NCI-H2029 (cell line): ENCODE measurements at places on chromosomes 5 and 9.
A peak's percentile ranks its signal among the peaks of the same experiment; 100 is the strongest.

GRCh38 chr5:112861638-112861985 is 525 bp downstream of the SRP19 start:
- no peak for DNase-seq

DNA sequence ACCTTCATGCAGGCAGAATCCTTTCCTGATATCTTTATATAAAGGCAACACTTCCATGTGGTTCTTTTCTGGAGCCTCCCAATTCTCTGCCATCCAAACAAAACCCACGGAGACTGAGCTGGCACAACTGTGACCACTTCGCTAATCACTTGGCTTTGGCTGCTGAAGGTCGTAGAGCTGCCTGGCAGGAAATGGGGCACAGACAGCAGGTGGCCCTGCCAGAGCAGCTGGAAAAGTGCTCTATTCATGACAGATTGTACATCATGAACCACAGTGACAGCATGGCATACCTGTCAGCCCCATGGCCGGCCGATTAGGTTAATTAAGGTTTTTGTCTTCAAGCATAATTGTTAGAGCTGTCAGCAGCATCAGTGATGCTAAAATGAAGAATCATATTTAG is 141.9 kb upstream of the ANKRD55 start:
- peak; percentile 50 for DNase-seq

- peak; percentile 84 for DNase-seq
Observed at GRCh38 chr5:159826351-159827214, 89.7 kb upstream of the ADRA1B start.

DNA sequence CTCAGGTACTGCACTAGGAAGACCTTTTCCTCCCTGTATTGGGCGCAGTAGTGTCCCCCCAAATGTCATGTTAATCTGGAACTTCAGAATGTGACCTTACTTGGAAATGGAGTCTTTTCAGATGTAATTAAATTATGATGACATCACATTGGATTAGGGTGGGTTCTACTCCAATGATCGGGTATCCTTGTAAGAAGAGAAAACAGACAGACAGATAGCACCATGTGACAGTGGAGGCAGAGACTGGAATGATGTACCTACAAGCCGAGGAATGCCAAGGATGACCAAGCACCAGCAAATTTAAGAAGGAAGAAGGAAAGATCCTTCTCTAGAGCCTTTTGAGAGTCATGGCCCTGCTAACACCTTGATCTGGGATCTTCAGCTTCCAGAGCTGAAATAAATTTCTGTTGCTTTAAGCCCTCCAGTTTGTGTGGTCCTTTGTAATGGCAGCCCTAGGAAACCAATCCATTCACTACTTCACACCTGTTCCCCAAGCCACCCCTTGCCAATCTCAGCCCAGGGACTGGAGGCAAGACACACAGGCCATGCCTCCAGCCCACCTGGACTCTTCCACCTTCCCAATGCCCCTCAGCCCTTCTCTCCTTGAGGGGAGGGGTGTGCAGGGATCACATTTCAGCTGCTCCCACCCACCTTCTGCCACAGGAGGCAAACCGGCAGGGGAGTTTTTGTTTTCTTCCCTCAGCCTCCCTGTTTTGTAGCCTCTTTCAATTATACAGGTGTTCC is 1.6 kb downstream of the CCNJL start:
- DNase-seq, result no peak

GRCh38 chr5:74575741-74576538 is 64.6 kb downstream of the ENC1 start:
- no peak for DNase-seq

DNA sequence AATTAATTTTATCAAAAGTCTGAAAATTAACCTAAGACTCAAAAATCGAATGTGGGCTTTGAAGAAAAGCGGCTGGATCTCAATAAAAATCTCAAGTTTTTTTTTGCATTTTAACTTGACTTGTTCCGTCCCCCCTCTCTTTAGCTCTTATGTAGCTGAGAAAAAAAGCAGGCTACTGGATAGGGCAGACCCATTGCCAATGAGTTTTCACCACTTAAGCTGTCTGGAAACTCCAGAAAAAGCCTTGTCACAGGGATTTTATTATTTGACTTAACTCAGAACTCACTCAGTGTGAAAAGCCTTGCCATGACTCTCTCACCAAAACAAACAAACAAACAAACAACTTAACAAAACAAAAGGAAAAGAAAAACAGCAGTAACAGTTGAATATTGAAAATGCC is 247.4 kb downstream of the CDH9 start:
- no peak for DNase-seq

- no peak for DNase-seq
Observed at GRCh38 chr5:147344861-147345260, 110.0 kb downstream of the STK32A start.

- DNase-seq, result no peak
Observed at GRCh38 chr5:64163135-64163534, 2.5 kb upstream of the RNF180 start.

- DNase-seq, result peak; percentile 62
Observed at GRCh38 chr9:110048403-110048975, 159.5 kb downstream of the C9orf152 start.

- no peak for DNase-seq
Observed at GRCh38 chr5:155711882-155712281, 615.1 kb upstream of the SGCD start.

DNA sequence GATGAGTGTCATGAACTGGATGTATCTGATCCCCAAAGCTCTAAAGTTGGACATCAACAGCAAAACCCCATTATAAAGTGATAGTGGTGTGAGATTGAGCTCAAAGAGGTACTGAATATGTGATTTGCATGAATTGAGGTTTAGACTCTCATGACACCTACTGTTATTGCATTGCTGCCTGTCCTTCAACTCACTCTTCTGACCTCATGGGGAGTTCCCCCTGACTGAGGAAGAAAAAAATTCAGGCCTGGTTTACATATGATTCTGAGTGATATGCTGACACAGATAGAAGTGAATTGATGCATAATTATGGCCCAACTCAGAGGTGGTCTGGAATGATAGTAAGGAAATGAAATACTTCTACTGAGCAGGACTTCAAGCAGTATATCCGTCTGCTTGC is 76.2 kb upstream of the CHD1 start:
- DNase-seq, result no peak

DNA sequence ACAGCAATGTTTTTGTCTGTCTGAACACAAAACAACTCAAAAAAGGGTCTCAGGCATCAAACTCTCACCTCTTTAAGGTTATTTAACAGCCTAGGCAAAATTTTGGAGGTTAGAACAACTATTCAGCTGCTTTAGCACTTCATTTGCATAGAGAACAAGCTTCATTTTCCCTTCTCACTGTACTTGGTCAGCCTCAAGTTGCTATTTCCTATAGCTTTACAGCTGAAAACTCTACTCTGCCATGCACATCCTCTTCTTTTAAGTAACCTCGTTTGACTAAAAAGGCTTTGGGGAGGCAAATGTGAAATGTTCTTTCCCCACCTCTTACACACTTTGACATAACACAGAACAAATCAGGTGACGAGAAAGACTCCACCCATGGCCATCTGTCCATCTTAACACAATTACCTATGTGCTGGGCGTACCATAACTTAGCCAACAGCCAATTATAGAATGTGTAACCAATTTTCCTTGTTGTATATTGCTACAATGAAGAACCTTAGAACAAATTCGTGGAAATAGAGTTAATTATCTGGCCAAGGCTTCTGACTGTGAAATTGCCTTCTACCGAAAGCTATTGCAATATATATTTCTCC is 195.7 kb downstream of the DCP2 start:
- no peak for DNase-seq

- DNase-seq, result no peak
Observed at GRCh38 chr5:107612541-107612940, 58.2 kb downstream of the EFNA5 start.

DNA sequence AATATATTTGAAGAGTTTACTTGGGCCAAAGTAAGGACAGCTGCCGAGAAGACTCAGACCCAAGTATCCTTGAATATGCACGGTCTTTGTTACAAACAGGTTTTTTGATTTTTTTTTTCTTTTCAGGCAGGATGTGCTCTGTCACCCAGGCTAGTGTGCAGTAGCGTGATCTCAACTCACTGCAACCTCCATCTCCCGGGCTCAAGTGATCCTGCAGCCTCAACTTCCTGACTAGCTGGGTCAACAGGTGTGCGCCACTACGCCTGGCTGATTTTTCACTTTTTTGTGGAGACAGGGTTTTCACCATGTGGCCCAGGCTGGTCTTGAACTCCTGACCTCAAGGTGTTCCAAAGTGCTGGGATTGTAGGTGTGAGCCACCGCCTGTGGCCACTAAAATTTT is 27.4 kb downstream of the JMY start:
- DNase-seq, result no peak

GRCh38 chr9:71918419-71918818 is 7.0 kb downstream of the C9orf85 start:
- DNase-seq, result no peak

GRCh38 chr5:61167382-61167781 is 5.1 kb upstream of the SMIM15 start:
- no peak for DNase-seq

DNA sequence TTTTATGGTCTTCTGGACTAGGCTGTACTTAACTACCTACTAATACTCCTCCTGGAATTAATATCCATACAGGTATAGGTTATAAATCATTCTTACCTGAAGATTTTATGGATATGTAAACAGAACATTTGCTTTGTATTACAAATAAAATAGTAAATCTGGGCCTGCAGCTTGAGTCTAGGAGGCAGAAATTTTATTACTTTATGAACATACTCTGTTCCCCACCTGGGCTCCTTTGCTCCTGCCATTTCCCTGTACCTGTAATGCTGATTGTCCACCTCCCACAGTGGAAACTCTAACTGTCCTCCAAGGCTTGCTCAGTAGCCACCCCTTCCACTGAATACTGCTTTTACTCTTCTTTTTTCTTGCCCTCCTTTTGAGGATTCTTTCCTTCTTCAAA is 108.0 kb downstream of the PAM start:
- DNase-seq, result no peak

DNA sequence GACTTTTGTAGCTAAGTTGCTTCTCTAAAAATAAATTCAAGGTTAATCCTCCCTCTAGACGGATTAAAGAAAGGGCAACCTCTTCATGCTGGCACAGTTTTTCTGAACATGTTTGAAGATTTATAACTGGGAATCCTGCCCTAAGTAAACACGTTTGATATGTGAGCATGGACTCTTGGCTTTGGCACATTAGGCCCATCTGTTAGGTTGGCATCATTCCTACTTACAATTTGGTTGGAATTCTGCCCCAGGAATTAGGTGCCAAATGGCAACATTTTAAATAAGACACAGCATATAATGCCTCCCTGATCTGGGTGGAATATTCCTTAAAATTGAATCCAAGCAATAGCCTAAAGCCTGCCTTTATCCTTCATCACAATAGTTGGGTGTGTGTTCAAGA is 372.3 kb upstream of the CDH18 start:
- peak; percentile 68 for DNase-seq

DNA sequence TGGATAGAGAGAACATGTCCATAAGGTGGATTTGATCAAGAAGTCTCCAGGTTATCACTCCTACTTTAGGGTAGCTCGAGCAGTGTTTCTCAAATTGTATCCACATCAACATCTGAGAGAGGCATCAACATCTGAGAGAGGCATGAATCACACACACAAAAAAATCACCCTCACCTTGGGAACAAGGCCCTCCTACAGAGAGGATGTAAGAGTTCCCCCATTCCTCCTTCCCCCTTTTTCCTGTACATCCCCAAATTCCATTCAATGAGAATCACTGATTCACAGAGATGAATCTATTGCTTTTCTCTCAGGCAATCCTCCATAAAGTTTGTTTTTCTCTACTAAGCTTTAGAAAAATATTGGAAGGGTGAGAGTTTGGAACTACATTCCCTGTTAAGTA is 233.4 kb upstream of the CDH6 start:
- no peak for DNase-seq

- no peak for DNase-seq
Observed at GRCh38 chr5:111224561-111225345, 569 bp downstream of the CAMK4 start.

DNA sequence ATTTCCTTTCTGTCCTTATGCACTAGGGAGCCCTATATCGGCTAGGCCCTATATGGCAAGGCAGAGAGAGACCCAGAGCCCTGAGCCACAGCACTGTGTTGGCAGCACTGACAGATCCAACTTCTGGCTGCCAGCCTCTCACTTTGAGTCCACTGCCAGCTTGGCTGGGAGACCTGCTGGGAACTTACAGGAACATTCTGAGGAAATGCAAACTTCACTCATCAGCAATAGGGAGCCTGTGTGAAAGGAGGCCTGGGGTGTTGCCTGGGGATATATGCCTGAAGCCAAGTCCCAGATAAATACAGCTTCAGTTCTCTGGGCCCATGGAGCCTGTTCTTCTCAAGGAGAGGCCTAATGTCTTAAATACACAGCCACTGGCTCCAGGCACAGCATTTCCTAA is 78.0 kb downstream of the ADRB2 start:
- no peak for DNase-seq
